ENCODE measurements at places on chromosomes 2 and 18.

DNA sequence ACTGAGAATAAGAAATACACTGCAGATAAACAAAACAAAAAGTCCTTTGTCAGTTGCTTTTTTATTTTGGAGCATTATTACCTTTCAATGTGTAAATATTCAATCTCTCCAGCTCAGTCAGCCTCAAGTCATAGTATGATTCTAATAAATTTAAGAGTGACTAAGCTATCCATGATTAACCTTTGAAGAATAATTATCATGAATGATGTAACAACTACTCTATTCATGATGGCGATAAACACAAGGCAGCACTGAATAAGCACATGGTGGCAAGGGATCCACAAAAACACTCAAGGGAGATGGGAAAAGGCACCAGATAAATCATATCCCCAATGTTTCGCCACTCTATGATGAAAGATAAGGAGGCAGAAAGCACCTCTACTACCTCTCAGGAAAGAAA lies 67.0 kb downstream of the MAP4K3 start:
- no peak for DNase-seq

- no peak for DNase-seq
Observed at GRCh38 chr2:148812306-148812705, 62.7 kb upstream of the KIF5C start.

DNA sequence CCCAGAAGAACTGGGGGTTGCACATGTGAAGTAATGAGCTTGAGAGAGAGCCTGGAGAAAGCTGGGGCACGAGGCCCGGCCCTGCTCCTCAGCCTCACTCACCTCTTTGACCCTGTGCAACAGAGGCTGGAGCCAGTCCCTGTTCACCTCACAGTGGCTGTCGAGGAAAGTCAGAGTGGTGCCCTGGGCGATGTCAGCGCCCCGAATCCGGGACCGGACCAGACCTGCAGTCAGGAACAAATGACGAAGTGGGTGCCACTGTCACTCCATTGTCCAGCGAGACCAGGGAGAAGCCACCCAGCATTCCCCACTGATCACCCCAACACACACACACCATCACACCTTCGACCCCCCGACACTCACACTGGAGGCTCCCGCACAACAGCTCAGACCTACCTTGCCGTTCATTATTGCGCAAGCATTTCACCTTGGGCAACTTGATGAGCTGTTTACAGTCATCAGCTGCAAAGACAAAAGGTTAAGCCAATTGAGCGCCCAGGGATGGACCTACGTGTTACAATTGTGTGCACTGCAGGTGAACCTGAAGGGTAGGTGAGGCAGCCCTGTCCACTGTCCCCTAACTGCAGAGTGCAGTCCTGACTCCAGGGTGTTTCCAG lies 148.4 kb upstream of the CAPN13 start:
- no peak for DNase-seq

DNA sequence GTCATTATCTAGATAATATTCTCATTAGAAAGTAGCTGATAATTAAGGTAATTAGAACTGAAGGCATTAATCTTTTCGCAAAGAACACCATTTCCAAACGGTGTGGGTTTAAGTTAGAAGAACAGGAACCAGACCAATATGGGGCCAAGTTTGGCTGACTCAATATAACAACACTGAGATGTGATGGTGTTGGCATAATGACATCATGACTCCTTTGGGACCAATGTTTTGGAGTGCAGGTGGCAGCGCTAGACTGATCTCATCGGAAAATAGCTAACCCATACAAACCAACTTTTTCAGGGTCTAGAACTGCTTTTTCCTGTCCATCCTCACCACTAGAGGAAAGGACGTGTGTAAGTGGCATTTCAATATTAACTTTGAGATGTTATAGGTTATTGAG lies 1171.7 kb upstream of the ZEB2 start:
- no peak for DNase-seq

GRCh38 chr2:129748653-129749052 lies 230.8 kb upstream of the RAB6C start:
- DNase-seq: no peak

- no peak for DNase-seq
Observed at GRCh38 chr2:12442476-12442847, 274.3 kb upstream of the TRIB2 start.

DNA sequence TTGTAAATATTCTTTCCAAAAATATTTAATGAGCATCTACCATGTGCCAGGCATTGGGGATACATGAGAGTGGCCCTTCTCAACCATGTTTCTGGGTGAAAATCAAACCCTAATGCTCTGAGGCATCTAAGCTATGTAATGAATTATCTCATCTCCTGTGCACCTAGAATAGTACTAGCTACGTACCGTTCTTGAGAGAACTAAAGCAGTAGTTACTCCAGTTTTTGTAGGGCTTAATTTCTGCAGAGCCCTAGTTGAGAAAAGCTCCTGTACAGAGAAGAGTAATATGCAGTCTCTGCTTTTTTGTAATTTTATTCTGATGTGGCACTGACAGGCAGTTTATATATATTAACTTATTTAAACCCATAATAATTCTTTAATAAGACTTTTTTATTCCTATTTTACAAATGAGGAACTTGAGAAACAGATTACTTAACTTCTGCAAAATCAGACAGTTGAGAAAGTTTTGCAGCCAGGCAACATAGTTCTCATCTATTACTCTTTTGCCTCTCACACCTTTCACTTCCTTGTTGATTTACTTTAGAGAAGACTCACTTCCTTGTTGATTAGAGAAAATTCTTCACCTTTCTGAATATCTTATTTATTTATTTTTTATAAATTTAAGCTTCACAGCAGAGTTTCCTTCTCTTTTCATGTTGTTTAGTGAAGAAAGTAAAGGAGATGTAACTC lies 3.1 kb downstream of the SPOPL start:
- DNase-seq: no peak

DNA sequence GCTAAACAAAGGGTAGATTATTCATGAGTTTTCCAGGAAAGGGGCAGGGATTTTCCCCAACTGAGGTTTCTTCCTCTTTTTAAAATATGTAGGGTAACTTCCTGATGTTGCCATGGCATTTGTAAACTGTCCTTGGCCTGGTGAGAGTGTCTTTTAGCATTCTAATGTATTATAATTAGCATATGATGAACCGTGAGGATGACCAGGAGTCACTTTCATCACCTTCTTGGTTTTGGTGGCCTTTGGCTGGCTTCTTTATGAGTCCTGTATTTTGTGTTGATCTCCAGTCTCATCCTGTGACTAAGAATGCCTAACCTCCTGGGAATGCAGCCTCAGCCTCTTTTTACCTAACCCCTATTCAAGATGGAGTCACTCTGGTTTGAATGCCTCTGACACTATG lies 391.0 kb upstream of the LINC00305 start:
- no peak for DNase-seq

DNA sequence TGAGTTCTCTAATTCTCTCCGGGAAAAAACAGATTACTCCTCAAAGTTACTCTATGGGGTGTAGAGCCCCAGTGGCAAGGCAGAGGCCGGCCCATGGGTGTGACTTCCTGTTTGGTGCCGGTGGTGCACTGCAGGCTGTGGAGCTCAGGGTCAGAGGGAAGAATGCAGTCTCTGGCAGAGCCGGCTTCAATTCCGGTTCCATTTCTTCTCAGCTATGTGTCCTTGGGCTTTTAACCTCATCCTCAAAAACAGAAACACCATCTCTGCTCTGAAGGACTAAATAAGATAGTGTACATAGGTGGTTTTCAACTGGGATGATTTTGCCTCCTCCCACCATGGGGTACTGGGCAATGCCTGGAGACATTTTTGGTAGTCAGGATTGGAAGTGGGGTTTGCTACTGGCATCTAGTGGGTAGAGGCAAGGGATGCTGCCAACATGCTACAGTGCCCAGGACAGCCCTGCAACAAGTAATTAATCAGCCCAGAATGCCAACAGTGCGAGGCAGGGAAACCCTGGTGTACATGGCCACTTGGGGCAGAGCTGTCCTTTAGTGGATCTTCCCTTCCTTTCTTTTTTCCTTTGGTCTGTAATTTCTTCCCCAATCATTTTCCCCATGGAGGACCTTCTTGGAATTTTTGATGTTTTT lies 81.2 kb downstream of the INSIG2 start:
- DNase-seq: no peak

- DNase-seq: no peak
Observed at GRCh38 chr18:77547757-77548156, 298.1 kb downstream of the GALR1 start.

GRCh38 chr2:200677721-200678532 lies 92.1 kb downstream of the AOX1 start:
- DNase-seq: no peak

DNA sequence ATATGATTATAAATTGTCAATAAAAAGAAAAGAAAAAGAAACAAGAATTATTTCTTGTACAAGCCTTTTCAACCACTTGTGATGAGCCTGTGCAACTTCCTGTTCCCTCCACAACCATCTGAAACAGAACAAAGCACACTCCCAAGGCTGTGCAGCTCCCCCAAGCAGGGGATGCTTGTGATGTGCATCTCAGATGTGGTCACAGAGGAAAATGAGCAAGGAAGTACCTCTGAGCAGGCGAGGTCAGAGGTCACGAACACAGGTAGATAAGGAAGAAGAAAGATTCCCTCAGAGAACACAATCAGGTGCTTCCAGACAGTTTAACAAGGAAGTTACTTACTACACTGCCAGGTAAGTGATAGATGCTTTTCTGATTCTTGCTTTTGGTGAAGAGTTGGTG lies 274.8 kb upstream of the SLC39A10 start:
- no peak for DNase-seq

DNA sequence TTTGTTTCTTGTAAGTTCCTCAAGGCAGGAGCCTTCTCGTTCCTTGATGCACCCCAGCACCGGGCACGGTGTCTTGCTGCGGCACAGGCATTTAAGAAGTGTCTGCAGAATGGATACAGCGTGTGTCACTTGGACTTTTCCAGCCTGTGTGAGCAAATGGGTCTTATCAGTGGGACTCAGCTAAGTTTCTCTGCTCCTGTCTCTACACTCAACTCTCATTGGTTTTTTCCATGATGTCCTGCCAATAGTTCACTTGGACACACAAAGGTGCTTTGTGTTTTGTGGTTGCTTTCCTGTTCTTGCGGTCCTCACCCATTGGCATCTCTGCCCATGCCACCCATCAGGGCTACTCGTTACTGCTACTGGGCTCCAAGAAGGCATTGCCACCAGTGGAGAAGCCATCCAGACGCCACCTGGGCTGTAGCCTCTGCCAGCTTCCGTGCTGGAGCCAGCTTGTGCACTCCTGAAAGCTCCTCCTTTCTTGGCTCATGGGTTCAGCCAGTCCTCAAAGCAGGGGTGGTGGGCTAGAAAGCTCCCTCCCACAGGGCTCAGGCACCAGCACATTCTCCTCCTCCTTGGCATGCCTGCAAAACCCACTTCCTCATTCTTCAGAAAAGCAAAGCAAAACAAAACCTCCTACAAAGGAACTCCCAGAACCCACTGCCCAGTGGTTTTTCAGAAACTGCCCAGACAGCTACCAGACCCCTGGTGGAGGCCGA lies 41.4 kb downstream of the IL1R2 start:
- no peak for DNase-seq

DNA sequence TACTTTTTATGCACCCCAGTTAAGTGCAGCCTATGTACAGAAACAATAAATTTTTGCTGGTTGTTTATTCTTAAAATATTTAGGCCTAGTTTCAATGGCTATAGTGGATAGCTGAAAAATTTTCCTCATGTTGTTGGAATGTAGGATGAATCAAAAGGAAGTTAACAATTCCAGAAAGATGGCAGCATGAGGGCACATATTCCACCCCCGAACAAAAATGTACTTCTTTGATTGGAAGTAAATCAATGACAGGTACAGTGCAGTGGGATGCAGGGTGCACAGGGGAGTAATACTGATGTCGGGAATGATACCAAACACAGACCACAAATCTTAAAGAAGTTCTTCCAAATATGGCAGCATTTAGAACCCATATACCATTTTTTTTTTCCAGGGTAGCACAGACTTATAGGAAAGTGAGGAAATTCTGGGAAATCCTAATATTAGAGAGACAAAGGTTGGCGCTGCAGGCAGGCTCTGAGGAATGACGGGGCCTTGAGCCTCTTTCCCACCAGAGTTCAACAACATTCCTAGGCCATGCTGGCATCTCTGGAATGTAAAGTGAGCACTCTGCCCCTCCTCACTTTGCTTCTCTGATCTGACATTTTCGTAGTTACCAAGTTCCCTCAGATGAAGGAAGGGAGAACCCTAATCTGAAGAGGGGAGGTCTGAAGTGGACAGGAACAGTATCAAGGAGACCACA lies 36.6 kb upstream of the IKZF2 start:
- DNase-seq: no peak

GRCh38 chr2:193867454-193867853 lies 1672.7 kb upstream of the TMEFF2 start:
- no peak for DNase-seq

DNA sequence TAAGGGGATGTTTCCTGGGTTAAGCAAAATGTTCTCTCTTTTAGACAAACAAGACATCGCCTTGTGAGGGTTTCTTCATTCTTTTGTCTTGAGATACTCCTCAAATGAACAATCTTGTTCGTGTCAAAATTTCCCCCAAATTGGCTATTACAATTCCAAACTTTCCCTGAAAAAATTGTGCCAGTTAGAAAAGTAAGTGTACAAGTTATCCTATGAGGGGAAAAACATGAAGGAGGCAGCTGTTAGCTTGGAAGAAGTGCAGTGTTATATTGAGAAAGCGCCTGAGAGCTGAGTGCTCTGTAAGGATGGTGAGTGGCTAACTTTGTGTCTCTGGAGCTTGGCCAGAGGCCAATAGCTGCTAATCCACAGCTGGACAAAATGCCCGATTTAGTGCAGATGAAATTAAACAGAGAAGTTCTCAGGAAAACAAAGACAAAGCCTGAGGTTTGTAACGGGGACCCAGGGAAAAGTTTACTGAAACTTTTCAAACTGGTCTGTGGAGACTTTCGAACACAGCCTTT lies 14.1 kb upstream of the PLEKHH2 start:
- no peak for DNase-seq

DNA sequence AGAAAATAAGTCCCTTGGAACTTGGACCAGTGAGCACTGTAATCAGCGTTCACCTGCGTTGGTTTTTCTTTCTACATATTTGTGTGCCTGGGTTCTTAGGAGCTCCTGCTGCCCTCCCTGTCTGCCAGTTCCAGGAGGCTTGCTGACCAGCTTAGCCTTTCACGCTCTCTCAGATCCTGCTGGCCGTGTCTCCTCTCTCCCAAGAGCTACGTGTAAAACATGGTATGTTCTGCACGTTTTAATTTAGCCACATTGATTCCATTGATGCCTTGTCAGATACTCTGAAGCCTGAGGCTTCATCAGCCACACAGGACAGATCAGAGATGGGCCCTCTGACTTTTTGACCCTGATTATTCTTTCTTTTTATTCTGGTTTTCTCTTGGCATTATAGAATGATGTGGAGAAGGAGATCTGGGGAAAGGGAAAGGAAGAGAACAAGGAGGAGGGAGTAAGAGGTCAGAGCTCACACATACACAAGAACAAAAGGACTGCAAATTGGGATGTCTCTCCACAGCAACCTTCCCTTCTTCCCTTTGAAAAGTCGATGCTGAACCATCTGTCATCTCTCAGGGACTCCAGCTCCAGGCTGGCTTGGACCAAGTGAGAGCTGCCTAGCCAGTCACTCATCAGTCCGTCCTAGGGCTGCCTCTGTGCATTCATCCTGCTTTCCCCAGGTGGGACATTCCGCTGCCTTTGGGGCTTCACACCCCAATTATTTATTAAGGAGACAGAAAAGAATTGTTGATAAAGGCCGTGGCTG lies 152.8 kb downstream of the PIK3C3 start:
- DNase-seq: no peak

GRCh38 chr2:48411046-48411445 lies 118.9 kb upstream of the STON1 start:
- DNase-seq: no peak

GRCh38 chr2:256094-256493 lies 7.7 kb downstream of the SH3YL1 start:
- DNase-seq: no peak

GRCh38 chr2:141468761-141469160 lies 662.1 kb downstream of the LRP1B start:
- DNase-seq: no peak

- no peak for DNase-seq
Observed at GRCh38 chr2:241665731-241666440, 20.7 kb downstream of the DTYMK start.
